ENCODE measurements at places on chromosomes 3 and 15.

DNA sequence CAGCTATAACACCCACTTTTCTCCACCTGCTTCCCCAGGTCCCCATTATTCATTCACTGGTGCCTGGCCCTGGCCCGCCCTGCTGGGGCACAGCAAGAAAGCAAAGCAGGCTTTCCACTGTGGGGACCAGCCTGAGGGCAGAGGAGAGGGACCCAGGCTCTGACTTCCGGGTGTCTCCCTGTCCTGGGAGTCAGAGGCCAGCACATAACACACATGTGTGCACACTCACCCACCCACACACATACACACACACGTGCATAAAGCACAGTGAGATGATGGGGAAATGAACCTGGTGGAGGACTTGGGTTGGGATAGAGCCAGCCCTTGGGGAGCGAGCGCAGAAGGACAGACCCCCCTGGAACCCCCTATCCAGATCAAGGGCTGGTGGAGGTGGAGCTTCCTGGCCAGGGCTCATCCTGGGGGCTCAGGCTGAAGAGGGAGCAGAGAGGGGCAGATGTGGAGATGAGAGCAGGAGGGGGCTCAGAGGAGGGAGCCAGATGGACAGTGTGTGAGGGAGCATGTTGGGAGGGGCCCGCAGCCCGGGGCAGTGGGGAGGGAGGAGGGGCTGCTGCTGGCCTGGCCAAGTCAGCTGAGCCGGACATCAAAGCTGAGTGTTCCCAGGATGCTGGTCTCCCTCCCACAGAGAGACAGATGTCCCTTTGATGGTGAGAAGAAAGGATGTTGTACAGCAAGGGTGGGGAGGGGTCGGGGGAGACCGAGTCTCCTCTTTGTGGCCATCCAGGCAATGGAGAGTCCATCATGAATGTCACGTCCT, 78.2 kb downstream of the LINGO1 start:
- peaks cover 83% of the 10 kb centered on the region for H3K4me1 ChIP-seq
- DNase-seq: no peak
- no peak overlapping the region for H3K27ac ChIP-seq
- peaks cover 7% of the 10 kb centered on the region for H3K27me3 ChIP-seq
- no peaks in the 10 kb centered on the region for H3K36me3 ChIP-seq

- DNase-seq: no peak
- H3K27me3 ChIP-seq: peaks cover 3% of the 10 kb centered on the region
- peaks cover 61% of the 10 kb centered on the region for H3K4me1 ChIP-seq
- H3K27ac ChIP-seq: no peak overlapping the region
- no peak overlapping the region for H3K4me3 ChIP-seq
- peaks cover 5% of the 10 kb centered on the region for H3K36me3 ChIP-seq
Measured at GRCh38 chr3:133479401-133479800, 79.5 kb downstream of the BFSP2 start.

DNA sequence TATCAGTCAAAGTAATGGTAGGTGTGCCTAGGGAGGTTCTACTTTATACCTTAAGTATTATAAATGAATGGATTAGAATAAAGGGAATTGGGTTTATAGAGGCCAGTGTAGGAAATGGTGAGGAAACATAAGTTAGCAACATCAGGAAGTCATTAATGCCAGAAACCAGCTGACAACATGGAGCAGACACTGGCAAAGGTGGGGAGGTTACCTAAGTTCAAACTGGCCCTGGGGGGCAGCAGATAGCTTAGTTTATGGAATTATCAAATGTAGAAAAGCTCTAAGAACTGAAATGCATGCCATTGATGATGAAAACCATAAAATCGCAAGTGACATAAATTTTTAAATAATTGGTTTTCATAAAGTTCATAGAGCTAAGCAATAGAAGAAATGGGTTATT, 498.6 kb downstream of the NAALADL2 start:
- H3K27me3 ChIP-seq: no peaks in the 10 kb centered on the region
- no peaks in the 10 kb centered on the region for H3K4me1 ChIP-seq
- DNase-seq: no peak
- no peak overlapping the region for H3K4me3 ChIP-seq
- no peaks in the 10 kb centered on the region for H3K36me3 ChIP-seq
- no peak overlapping the region for H3K27ac ChIP-seq

DNA sequence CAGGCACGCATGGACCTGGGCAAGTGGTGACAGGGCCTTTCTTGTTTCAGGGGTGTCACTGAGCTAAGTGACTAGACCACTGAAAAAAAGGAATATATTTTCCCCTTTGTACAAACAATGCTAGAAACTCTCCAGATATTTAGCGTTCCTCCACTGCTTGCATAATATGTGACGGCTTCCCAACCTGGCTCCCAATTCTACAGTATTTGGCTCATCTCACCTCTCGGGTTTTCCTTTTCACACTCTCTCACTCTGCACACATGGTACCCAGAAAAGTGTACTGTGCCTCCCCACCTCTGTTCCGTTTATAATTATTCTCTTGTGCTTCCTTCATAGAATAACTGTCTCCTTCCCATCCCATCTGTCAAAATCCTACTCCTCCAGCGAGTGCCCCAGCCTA, 140.5 kb upstream of the KLHL25 start:
- peaks cover 5% of the 10 kb centered on the region for H3K27me3 ChIP-seq
- H3K4me1 ChIP-seq: peaks cover 13% of the 10 kb centered on the region
- no peak overlapping the region for H3K27ac ChIP-seq

- peaks cover 2% of the 10 kb centered on the region for H3K27me3 ChIP-seq
- peak; percentile 70 for DNase-seq
- H3K4me3 ChIP-seq: peak overlapping the region; percentile 76
Measured at GRCh38 chr3:141796889-141797781, 33.9 kb downstream of the GRK7 start.

DNA sequence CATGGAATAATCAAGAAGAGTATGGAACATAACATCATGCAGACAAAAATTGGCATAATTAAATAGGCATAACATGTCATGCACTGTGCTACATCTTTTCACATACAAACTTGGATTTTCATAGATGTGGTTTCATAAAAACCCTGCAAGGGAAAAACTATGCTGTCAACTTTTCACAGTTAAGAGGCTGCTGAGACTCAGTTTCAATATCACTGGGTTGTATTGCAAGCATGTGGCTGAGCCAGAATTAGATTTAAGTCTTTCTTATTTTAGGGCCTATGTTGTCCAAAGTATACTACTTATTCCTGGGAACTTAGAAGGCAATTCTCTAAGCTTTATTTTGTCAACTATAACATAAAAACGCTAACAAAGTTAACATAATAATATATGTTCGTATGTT, 70.7 kb upstream of the LSAMP start:
- H3K4me1 ChIP-seq: no peaks in the 10 kb centered on the region
- H3K4me3 ChIP-seq: no peak overlapping the region
- H3K27me3 ChIP-seq: no peaks in the 10 kb centered on the region

DNA sequence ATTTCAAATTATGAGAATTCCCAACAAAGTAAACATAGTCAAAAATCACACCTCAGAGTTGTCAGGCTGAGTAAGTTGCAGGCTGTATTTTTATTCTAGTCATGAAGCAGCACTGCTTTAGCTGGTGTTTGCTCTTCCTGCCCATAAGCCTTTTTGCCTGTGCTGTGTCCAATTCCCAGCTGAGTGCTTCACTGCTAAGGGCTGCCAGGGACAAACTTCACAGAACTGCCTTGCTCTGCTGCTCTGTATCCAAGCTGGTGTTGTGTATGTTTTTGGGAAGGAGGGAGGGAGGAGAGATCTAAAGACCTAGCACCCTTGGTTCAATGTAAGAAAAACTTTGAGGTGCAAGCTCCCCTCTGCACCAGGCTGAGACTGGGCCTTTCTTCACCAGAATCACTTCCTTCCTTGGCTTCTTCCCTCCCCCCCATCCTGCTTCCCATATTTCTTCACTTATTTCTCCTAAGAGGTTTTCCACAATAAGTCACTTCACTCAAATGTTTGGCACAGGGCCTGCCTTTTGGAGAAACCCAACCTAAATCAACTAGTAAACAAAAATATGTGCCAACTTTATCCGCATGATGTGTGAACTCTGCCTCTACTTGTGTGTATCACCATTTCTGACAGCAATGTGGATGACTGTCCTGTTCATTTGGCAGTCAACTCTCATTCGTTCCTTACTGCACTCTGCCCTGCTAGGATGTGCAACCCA, 156.1 kb downstream of the TBL1XR1 start:
- H3K4me1 ChIP-seq: peaks cover 21% of the 10 kb centered on the region
- DNase-seq: no peak
- H3K27me3 ChIP-seq: no peaks in the 10 kb centered on the region
- peak overlapping the region; percentile 80 for H3K27ac ChIP-seq
- peaks cover 94% of the 10 kb centered on the region for H3K36me3 ChIP-seq

DNA sequence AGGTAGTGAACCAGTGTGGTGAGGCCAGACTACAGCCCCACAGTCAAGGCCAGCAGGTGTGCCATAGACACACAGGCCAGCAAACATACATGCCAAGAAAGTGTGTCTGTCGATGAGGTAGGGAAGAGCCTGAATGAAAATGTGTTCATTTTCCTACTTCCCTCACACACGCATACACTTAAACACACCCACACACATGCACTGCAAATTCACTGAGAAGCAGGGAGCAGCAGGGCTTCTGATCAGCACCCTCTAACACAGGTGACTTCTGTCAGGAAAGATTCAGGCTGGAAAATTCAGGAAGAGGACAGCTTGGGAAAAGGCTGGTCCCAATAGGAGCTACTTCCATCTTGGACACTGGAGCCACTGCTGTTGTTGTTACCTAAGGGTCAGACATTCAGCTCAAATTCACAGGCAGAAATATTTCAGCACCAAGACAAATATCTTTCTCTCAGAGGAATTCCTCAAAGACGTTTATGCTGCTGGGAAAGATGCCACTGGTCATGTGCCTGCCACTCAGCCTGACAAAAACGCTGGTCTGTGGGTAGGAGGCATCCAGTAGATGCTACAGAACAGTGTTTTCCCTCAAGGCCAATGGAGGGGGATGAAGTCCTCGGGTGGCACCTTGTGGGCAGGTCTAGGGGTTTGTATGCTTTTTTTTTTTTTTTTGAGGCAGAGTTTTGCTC, 40.9 kb upstream of the LARS2 start:
- no peak overlapping the region for H3K27ac ChIP-seq
- H3K36me3 ChIP-seq: no peaks in the 10 kb centered on the region
- no peak for DNase-seq
- H3K4me1 ChIP-seq: no peaks in the 10 kb centered on the region

- H3K27ac ChIP-seq: no peak overlapping the region
- no peak for DNase-seq
- H3K4me3 ChIP-seq: no peak overlapping the region
- H3K4me1 ChIP-seq: peaks cover 17% of the 10 kb centered on the region
- no peaks in the 10 kb centered on the region for H3K36me3 ChIP-seq
Measured at GRCh38 chr3:21745966-21746365, 5.0 kb downstream of the ZNF385D start.

GRCh38 chr3:52225452-52226228, at the start of gene TLR9:
TSS of gene TLR9 (minus strand) at chr3:52225645. CDS start at chr3:52225529, 116 bp downstream.
- H3K36me3 ChIP-seq: peaks cover 4% of the 10 kb centered on the region
- H3K4me1 ChIP-seq: peaks cover 19% of the 10 kb centered on the region
- H3K27ac ChIP-seq: no peak within 1 kb of the TSS
- DNase-seq: no peak
- no peak within 1 kb of the TSS for H3K4me3 ChIP-seq

DNA sequence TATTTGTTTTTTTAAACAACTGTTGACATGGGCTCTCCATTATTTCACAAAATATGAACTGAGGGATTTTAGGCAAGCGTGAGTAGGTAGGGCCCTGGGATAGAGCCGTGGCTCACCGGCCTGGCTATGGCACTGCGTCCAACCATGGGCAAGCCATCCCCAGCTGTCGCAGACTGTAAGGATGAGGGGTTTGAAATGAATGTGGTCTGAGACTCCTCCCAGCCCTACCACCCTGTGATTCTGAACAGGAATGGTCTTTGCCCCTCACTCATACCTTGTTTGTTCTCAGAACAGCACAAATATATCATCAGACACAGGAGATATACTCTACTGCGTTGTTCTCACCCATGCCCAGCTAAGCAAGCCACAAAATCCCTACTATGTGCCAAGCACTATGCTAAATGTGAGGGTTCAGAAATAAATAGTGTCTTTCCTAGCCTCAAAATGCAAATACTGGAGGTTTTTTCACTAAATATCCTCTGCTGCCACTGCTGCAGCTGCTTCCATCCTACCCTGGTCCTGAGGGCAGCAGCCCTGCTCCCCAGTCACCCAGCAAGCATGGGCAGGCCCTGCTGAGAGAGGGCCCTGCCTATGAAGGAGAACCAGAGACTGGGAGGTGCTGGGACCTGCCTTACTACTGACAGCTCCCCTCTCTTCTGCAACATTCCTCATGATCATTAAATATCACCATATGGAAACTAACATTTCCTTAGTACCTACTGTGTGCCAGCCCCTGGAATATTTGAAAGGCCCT, 102.8 kb downstream of the XXYLT1 start:
- H3K4me3 ChIP-seq: no peak overlapping the region
- no peak for DNase-seq
- H3K27ac ChIP-seq: no peak overlapping the region
- H3K36me3 ChIP-seq: peaks cover 5% of the 10 kb centered on the region
- peaks cover 41% of the 10 kb centered on the region for H3K4me1 ChIP-seq

GRCh38 chr3:22010997-22011396, 260.0 kb upstream of the ZNF385D start:
- no peaks in the 10 kb centered on the region for H3K4me1 ChIP-seq
- H3K4me3 ChIP-seq: no peak overlapping the region
- DNase-seq: no peak

- H3K36me3 ChIP-seq: peaks cover 70% of the 10 kb centered on the region
- no peak for DNase-seq
- peaks cover 34% of the 10 kb centered on the region for H3K4me1 ChIP-seq
- H3K4me3 ChIP-seq: no peak overlapping the region
Measured at GRCh38 chr3:138668107-138668506, 59.5 kb downstream of the FAIM start.

- H3K27me3 ChIP-seq: peaks cover 32% of the 10 kb centered on the region
- DNase-seq: no peak
- H3K4me1 ChIP-seq: peaks cover 9% of the 10 kb centered on the region
- H3K4me3 ChIP-seq: no peak overlapping the region
Measured at GRCh38 chr15:84990507-84990906, 8.9 kb downstream of the PDE8A start.

DNA sequence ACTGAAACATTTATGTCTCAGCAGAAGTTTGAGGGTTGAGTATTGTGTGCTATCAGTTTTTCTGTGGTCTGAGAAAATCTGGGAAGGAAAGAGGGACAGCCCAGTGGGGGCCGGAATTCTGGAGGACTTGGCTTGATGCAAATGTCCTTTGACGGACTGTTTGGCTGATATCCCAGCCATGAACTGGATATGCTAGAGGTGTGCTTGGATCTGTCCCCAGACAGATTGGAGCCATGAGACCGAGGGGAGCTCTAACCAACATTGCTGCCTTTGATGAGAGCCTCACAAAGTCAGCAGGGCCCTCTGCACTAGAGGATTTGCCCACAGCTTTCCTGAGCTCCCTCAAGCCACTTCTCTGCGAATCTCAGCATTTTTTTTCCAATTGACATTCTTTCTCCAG, 405.6 kb downstream of the NTRK3 start:
- peaks cover 22% of the 10 kb centered on the region for H3K27me3 ChIP-seq
- H3K27ac ChIP-seq: no peak overlapping the region
- no peaks in the 10 kb centered on the region for H3K4me1 ChIP-seq
- H3K4me3 ChIP-seq: no peak overlapping the region
- H3K36me3 ChIP-seq: no peaks in the 10 kb centered on the region
- no peak for DNase-seq

DNA sequence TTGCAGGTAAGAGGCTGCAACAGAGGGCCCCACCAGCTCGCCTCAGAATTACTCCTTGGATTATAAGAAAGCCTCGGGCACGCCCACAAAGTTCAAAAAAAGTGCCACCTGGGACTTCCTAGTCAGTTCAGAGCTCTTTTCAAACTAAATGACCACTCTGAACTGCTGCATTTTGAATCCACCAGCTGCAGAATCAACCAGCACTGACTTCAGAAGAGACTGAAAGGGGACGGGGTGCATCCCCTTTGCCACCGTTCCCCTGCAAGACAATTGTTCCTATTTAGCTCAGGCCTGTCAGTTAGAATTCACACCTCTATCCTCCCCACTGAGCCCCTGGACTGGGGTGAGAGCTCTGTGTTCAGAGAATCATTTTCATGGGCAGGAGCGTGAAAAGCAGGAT, 181.4 kb upstream of the GADL1 start:
- no peak overlapping the region for H3K27ac ChIP-seq
- no peaks in the 10 kb centered on the region for H3K27me3 ChIP-seq
- H3K36me3 ChIP-seq: peaks cover 17% of the 10 kb centered on the region
- DNase-seq: no peak

All from nephron progenitor cell (in vitro differentiated cells).